ENCODE measurements at places on chromosomes 6 and 20.

DNA sequence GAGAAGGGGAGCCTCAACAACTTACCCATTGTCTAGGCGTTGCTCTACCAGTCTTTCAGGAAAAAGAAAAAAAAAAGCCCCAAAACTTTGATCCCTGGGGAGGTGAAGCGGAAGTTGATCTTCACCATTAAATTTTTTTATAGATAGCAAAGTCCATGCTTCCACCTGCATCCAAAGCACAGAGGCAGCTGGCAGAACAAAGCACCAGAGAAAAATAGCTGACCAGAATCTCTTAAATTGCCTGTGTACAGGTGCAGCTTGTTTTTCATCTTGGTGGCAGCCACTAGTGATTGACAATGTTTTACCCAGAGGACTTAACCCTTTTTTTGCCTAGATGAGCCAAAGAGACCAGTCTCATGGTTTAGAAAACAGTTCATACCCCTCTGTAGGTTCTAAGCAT is 86.0 kb downstream of the MYB start:
- DNase-seq, result no peak

DNA sequence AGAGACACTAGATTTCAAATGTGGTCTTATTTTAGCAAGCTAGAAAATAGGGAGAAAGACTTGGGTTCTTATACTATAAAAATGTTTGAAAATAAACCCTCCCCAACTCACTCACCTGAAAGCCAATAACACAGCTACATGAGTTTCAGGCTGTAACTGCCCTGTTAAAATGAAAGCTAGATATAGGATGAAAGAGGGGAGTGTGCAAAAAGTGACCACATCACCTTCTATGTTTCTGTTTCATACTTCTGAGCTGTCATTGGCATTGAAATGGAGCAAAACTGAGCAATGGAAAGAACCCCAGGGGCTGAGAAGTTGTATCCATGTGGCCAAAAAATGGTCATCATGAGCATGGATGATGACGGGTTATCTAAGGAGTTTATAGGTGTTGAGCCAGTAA is 148.1 kb upstream of the TENT5A start:
- DNase-seq, result no peak

DNA sequence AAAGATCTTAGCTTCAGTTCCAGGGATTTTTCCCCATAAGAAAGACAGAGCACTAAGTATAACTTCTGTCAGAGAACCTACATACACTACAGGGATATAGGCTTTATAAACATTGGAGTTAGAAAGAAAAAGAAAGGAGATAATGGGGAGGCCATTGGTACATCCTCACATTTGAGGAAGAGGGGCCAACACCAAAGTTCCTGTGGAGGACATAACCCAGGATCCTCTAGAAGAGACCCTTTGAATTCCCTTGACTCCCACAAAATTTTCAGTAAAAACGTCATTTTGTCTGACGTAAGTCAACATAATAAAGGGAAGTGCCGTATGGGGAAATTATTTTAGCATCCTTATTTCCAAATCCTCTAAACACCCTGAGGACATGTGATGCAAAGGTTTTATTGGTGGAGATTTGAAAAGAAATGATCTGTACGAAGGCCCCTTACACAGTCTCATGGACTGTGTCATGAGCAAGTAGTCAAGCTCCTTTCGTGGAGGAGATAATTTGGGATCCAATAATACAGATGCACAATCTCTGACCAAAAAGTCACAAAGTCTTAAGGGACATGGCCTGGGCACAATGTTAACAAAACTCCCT is 33.2 kb downstream of the HLA-DRA start:
- DNase-seq, result no peak

DNA sequence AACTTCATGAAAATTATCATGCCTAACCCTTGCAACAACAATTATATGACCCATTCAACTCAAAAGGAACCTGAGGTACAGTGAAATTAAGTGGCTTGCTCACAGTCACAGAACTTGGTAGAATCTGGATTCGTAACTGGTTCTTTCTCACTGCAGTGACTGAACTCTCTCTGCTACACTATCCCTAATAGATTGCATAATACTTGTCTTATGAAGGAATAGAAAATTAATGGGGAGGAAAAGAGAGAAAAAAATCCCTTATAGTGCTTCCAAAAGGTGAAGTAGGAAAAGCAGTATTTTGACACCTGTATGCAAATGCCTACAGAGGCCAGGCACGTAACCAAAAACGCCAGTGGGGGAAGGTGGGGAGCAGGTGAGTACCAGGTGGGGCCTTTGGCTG is 186.6 kb downstream of the LY86 start:
- DNase-seq, result no peak

GRCh38 chr6:101912311-101912710 is 518.8 kb downstream of the GRIK2 start:
- DNase-seq, result no peak

DNA sequence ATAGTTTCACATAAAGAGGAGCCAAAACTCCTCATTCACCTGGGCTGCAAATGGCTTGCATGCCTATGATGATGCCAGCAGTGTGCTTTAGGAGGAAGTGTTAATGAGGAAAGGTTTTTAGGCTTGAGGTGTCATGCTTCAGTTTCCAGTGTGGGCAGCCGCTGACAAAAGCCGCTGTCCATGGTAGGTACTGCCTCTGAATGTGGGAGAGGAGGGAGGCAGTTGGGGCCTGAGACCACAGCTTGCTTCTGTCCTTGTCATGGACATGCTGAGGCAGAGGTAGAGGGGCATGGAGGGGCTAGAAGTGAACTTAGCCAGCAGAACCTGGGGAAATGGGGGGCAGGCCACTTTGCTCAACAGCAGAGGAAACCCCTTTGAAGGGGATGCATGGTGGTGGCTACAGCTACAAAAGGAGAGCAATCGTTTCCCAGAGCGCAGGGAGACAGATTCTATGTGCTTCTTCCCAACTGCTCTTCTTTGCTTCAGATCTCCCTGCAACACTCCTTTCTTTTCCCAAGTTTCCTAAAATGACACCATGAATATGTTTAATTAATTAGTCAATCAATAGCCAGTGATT is 372.1 kb upstream of the CNR1 start:
- DNase-seq, result no peak

GRCh38 chr6:165556116-165556843 is 106.8 kb downstream of the PDE10A start:
- no peak for DNase-seq

DNA sequence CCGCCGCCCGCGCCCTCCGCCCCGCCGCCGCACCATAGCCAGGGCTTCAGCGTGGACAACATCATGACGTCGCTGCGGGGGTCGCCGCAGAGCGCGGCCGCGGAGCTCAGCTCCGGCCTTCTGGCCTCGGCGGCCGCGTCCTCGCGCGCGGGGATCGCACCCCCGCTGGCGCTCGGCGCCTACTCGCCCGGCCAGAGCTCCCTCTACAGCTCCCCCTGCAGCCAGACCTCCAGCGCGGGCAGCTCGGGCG is 1.5 kb downstream of the FOXC1 start:
- DNase-seq, result no peak

GRCh38 chr6:18080544-18080943 is 41.9 kb downstream of the NHLRC1 start:
- no peak for DNase-seq

DNA sequence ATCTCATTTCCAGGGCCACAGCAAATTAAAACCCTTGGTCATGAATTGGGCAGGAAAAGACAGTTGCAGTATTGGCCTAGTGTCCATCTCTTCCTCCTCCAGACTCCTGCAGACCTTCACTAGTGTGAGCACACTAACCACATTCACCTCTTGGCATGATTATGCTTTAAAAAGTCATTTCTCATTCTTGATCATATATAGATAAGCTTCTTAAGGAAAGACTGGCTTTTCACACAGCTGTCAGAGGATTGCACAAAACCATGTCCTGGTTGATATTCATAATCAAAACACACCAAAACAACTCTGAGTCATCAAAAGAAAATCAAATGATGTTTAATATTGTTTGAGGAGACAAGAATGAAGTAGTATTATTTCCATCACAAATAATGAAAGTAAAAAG is 52.1 kb downstream of the TMEM200A start:
- no peak for DNase-seq

- no peak for DNase-seq
These were observed 36.6 kb downstream of the CITED2 start for GRCh38 chr6:139337830-139338229.

DNA sequence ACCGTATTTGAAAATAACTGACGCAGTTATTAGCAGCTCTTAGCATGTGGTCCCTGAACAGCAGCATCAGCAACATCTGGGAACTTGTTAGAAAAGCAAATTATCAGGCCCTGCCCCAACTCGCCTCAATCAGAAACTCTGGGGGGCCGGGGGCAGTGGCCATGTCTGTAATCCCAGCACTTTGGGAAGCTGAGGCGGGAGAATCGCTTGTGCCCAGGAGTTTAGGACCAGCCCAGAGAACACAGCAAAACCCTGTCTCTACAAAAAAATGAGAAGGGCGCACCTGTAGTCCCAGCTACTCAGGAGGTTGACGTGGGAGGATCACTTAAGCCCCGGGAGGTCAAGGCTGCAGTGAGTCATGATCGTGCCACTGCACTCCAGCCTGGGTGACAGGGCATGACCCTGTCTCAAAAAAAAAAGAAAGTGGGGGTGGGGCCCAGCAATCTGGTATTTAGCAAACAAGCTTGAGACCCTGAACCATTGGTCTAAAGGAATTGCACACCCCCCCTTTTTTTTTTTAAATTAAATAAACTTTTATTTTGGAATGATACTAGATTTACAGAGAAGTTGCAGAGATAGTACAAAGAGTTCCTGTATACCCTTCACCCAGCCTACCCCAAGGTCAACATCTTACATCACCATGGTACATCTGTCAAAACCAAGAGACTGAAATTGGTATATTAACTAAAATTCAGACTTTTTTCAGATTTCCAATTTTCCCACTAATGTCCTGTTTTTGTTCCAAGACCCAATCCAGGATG is 6.7 kb downstream of the SRXN1 start:
- no peak for DNase-seq

DNA sequence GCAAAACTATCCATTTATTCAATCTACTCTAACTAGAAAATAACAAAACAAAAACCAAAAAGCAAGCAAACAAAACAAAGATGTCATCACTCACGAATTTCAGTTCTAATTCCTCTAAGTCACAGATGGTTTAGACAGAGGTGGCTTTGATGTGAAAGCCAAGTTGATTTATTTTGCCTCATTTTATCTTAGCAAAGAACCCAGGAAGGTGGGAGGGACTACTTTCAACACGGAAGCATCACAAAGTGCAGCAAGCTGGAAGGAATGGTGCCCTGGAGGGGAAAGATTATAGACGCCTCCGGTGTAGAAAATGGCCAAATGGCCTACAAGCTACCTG is 88.4 kb downstream of the LAMP5 start:
- no peak for DNase-seq

- DNase-seq, result no peak
These were observed 36.2 kb downstream of the FYN start for GRCh38 chr6:111837007-111837406.

DNA sequence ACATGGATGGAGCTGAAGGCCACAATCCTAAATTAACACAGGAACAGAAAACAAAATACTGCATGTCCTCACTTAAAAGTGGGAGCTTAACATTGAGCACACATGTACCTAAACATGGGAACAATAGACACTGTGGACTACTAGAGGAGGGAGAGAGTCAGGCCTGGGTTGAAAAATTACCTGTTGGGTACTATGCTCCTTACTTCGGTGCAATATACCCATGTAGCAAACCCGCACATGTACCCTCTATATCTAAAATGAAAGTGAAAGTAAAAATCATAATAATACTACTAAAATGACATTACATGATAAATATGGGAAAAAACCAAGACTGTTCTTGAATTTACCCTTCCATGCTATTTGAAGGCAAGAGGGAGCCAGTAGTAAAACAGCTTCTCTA is 1273.8 kb upstream of the ADGRB3 start:
- DNase-seq, result no peak

DNA sequence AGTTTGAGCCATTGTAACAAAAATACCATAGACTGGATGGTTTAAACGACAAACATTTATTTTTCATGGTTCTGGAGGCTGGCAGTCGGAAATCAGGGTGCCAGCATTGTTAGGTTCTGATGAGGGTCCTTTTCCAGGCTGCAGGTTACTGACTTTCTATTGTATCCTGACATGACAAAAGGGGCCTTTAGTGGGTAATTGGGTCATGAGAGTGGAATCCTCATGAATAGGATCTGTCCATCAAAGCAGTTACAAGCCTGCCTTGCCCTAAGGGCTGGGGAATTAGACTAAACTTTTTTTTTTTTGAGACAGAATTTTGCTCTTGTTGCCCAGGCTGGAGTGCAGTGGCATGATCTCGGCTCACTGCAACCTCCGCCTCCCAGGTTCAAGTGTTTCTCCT is 347.9 kb upstream of the TSHZ2 start:
- no peak for DNase-seq

DNA sequence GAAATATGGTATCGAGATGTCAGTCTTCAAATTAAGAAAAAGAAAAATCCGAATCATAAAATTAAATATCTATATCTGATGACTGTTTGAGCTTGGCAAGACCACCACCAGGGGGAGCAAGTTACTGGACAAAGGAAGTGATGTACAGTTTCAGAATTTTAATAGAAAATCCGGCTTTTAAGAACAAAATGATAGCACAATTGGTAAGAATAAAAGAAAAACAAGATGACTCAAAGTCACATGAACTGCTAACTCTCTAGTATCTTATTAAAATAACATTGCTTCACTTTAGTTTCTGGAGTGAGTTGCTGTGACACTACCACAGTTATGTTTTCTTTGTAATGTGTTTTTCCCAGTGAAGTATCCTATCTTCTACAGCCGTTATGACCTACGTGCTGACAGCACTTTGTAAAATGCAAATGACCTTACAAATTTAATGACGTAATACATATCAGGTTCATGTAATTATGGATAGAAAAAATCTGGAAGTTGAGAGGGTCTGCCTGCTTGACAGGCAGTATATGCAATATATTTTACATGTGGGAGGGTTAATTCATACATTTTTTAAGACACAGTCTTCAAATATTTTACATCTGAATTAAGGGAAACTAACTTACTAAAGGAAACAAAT is 405.3 kb upstream of the HS3ST5 start:
- DNase-seq, result peak; percentile 38

DNA sequence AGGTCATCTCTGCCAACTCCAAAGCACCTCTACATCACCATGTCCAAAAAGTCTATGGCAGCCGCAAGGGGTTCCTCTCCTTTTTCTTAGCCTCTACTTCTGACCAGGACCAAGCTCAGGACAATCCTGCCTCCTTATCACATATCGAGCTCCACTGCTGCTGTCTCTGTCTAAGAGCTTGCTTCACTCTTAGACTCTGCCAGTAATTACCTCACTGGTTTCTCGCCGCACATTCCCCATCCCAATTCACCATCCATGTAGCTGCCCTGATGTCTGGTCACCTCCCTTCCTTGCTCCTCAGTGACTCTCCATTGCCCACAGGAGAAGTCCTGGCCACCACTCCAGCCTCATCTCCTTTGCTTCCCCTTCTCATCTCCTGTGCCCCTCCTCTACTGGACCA is 24.1 kb upstream of the PI16 start:
- DNase-seq, result no peak

- DNase-seq, result no peak
These were observed 11.6 kb downstream of the NRN1 start for GRCh38 chr6:5994999-5995657.

DNA sequence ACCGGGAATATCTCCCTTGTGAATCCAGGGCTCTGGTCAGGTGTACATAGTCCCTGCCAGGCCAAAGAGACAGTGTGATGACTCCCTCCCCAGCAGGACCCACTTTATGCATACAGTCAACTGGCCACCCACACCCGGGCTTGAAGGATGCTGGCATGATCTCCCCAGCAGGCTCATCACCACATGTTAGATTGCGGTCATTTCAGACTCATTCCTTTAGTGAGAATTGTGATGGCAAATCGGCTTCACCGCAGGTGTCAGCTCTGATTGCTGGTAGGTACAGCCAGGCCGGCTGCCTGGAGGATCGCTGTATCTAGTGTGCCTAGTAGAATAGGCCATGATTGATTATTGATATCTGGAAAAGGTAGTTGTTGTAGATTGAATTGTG is 24.5 kb downstream of the CD83 start:
- no peak for DNase-seq
